OCI-M1 (cell line): ENCODE measurements at places on chromosomes 5 and 9.
A peak's percentile ranks its signal among the peaks of the same experiment; 100 is the strongest.

- no peak for DNase-seq
These were observed 34.4 kb downstream of the APBA1 start for GRCh38 chr9:69637817-69638200.

GRCh38 chr5:19047277-19047676 lies 940.7 kb downstream of the CDH18 start:
- DNase-seq = no peak

DNA sequence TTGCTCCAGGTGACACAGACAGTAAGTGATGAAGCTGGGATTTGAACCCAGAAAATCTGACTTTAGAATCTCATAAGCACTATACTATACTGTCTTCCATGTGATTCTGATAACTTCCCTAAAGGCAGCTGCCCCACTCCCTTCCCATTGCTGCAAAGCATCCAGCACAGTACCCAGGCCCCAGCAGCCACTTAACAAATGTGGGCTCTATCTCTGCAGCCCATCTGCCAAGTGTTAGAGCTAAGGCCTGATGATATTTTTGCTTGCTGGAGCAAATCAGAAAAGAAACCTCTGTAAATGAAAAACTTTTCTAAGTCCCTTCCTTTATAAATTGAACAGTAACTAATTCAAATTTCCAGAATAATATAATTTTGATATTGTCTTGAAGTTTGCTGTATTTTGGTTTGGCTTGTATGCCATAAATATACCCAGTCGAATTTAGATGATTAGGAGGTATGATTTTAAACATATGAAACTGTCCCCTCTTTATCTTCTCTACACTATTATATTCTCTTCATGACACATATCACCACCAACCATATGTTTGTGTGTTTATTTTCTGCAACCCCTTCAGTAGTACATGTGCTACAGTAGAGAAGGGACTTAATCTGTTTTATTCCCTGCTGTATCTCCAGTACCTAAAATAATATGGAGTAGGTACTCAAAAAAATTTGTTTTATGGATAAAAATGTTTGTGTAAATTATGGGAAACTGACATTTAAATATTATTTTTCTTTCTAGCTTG lies 63.8 kb downstream of the SMIM15 start:
- peak; percentile 94 for DNase-seq

GRCh38 chr5:5025774-5026408 lies 114.2 kb upstream of the ADAMTS16 start:
- peak; percentile 84 for DNase-seq

DNA sequence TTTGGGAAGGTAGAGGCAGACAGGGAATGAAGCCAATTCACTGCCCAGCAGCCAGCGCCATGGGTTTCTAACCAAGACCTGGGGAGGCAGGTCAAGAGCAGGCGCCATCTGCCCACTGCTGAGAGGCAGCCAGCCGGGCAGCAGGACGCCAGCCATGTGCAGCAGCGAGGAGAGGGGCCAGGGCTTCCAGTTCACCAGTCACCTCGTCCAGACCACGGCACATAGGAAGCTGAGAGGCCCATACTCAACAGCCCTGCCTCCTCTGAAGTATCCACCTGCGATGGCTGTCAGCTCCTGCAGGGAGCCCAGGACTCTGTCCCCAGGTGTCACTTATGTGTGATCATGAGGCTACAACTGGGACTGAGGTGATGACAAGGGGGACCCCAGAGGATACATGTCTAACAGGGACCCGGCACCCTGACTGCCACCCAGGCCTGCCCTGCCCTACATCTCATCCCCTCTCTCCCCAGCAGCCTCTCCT lies 30.1 kb downstream of the IPPK start:
- DNase-seq = no peak

GRCh38 chr5:32330126-32330971 lies 17.6 kb upstream of the MTMR12 start:
- no peak for DNase-seq

GRCh38 chr9:120212853-120213200 lies 367.1 kb downstream of the CDK5RAP2 start:
- no peak for DNase-seq

DNA sequence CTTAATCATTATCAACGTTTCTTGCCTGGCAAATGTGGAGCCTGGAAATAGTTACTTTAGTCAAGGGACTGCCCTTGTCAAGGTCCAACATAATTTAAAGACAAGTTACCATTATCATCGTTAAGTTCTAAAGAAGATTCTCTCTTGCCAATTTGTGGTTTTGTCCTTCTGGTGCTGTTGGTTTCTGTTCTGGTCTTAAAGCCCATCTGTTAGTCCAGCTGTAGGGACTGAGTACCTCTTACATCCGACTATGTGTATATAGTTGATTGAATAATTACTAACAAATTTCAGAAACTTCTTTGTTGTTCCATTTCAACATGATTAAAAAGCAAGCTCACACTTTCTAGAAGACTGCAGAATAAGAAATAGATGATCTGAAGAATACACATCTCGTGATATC lies 1854.9 kb downstream of the MAT2B start:
- DNase-seq = no peak

DNA sequence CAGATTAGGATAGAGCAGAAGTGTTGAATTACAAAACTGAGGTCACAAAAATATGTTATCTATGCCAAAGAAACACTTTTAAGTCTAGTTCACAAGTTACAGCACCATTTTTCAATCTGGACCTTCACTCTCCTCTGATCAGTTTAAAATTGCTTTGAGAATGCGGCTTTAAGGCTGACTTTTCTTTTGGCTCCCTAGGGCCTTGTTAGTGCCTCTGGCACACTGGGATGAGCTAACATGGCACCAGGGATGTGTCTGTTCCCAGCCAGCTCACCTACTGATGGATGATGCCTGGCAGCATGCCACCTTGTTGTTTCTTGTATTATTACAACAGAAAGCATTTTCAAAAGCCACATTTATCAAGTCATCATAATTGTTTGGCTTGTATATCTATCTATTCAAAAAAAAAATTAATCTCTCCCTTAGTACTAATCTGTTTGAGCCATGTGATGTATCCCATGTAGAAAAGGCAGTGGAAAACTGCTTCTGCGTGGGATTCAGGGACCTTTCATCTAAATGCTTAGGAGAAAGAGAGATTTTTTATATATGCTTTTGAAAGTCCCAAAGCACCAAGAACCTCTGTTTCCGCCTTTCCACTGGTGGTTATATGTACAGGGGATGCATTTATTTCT lies 46.6 kb downstream of the ADAMTSL1 start:
- DNase-seq = no peak

- no peak for DNase-seq
These were observed 37.6 kb upstream of the STX17 start for GRCh38 chr9:99868845-99869244.

DNA sequence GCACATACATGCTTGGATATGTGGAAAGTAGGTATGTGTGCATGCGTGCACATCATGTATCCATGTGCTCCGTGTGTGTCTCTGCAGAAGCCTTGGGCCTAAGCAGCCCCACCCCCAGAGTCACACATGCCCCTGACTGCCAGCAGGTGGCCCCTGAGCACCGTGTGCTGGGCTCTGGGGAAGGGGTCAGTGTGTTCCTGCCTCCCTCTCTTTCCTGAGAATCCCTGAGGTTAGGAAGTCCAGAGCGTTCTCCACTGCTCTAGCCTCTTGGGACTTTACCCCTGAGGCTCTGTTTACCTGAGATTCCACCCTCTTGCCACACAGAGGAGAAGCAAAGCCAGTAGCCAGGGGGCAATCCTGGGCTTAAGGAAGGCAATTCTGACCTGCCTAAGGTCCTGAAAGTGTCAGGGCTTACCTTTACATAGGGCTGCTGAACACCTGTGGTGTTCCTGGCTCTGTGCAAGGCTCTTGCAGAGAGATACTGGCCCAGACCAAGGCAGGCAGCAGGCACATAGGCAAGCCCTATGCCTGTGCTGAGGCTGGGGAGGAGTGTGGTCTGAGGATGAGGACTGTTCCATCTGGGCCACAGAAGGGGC lies 207.3 kb downstream of the TMEM38B start:
- peak; percentile 61 for DNase-seq

DNA sequence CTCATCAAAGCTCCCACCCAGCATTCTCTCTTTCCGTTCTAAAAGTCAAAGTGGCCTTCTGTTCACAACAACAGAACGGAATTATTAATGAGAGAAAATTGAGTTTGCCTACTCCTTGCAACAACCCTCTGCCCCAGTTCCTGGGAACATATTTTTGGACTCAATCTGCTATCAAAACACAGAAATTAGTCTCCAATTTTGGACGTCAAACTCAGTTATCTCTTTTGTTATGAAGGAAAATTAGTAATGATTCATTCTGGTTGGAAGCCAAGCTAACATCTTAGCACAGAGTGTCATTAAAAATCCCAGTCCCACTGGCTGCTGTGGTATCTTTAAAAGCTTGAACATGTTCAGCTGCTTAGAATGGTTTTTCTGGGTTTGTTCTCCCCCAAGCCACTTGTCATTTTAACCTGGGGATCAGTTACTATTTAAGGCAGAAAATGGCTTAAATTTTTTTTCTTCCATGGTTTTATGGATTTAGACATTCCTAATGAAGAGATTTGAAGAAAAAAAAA lies 343.2 kb downstream of the TRIM32 start:
- no peak for DNase-seq

GRCh38 chr5:16690243-16690852 lies 73.6 kb upstream of the RETREG1 start:
- DNase-seq = peak; percentile 29

DNA sequence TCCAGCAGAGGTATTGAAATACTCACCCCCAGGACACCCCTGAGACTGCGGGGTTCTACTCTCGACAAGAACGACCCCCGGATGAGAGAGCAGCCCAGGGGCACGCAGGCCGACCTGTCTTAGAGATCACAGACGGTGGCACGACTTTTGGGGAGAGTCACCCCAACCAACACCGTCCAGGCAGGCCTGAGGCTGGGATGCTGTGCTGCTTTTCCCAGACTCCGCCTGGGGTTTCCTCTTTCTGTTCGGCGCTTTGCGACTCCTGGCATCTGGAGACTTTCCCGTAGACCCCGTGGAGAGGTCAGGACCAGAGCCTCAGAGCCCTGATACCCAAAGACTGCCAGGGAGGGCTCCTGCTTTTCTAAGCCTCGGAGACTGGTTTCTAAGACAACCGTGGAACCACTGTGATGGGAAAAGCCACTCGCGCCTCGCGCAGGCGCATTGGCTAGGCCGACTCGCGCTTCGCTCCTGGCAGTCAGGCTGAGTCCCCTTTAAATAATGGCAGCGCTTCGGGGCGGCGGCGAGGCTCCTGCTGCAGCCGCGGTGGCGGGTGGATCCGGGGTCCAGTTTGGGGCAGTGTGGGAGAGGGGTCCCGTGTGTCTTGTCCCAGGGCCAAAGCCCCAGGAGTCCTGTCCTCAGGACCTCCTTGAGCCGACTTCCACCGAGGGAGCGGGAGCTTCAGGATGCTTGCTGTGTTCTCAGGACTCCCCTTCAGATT lies 484.0 kb downstream of the SPATA31A7 start:
- no peak for DNase-seq
